Mesendoderm (in vitro differentiated cells): ENCODE measurements at places on chromosomes 6 and 20.
A peak's percentile ranks its signal among the peaks of the same experiment; 100 is the strongest.

GRCh38 chr20:62771396-62772102 lies 24.7 kb upstream of the MRGBP start:
- H3K27ac ChIP-seq = no peak overlapping the region
- no peak for DNase-seq
- H3K4me1 ChIP-seq = peaks cover 1% of the 10 kb centered on the region

DNA sequence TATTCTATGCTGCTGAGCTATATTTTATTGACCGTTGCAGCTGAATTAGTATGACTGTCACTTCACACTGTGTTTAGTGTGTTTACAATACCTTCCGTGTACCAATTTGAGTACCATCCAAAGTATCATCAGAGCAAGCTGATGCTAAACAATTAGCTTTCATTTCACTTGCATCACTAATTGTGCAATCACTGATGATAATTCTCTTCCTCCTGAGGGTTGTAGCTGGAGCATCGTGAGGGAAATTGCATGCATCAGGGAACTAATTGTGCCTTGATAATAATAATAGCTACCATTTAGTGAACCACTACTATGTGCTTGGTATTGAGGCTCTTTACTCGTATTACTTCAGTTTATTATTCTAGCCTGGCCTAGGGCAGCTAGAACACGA lies 384.8 kb upstream of the SOX4 start:
- no peaks in the 10 kb centered on the region for H3K36me3 ChIP-seq
- peaks cover 2% of the 10 kb centered on the region for H3K4me1 ChIP-seq
- H3K27ac ChIP-seq = no peak overlapping the region
- H3K4me3 ChIP-seq = no peak overlapping the region
- no peak for DNase-seq

DNA sequence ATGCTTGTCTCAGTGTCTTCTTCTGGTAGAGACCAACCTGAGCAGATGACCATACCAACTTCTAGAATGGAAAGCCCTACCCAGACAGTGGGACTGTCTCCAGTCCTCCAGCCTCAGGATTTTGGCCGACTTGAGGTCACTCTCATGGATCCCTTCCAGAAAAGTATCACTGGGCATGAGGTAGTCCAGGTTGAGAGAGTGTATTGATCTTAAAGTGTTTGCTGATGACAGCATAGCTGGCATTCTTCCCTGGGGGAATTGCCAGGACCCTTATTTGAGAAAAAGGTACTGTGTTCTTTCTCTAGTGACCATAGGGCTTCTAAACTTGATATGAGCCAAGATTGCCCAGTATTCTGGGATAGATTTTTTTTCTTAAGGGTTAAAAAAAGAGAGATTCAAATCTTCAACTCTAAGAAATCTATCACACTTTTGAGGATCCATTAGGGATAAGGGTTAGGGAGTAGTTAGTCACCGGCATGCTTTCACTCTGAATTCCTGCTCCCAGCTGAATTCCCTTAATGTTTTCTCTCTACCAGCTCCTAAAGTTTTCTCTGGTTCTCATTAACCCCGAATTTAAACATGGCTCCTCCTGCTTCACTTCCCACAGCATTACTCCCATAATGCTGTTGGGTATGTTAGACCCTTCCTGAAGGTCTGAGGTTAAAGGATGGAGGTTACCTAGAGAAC lies 73.6 kb upstream of the FLRT3 start:
- H3K4me1 ChIP-seq = peaks cover 5% of the 10 kb centered on the region
- H3K27ac ChIP-seq = no peak overlapping the region
- no peaks in the 10 kb centered on the region for H3K36me3 ChIP-seq
- no peak overlapping the region for H3K4me3 ChIP-seq
- no peak for DNase-seq

- no peaks in the 10 kb centered on the region for H3K27me3 ChIP-seq
- peak; percentile 95 for DNase-seq
- peaks cover 2% of the 10 kb centered on the region for H3K36me3 ChIP-seq
- no peak within 1 kb of the TSS for H3K27ac ChIP-seq
- H3K4me1 ChIP-seq = peaks cover 5% of the 10 kb centered on the region
These were observed at the start of gene RTEL1 for GRCh38 chr20:63657937-63658748. Gene RTEL1 (plus strand): TSS chr20:63658312. CDS start chr20:63659403, 1,091 bp downstream.

DNA sequence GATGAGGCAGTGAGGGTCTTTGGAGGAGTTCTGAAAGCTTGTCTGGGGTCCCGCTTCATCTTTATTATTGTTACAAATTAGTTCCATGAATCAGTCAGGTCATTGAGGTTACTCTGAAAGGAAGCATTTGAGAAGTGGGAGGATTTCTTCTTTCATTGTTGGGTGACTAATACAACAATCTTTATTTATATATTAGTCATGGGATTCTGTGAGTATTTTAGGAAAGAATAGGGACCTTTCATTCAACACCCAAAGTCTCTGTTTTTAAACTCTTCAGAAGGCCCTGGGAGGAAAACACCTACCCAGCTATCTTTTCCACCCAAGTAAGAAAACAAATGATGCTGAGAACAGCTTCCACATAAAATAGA lies 98.3 kb downstream of the SOD2 start:
- H3K36me3 ChIP-seq = no peaks in the 10 kb centered on the region
- no peaks in the 10 kb centered on the region for H3K27me3 ChIP-seq
- H3K4me1 ChIP-seq = no peaks in the 10 kb centered on the region
- no peak overlapping the region for H3K27ac ChIP-seq

DNA sequence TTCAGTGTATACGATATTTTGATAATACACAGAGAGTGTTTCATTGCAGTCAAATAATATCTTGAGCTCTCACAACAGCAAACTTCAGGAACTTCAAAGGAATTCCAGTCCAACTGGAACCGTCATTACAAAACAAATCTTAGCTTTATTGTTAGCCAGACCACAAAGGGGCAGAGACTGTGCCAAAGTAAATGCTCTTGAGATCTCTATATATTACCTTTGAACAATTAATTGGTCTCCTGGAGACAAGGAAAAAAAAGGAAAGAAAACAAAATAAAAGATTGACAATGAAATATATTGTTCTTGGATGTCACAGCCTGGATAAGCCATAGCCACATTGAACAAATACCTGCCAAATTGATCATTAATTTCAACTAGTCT lies 70.0 kb downstream of the FOXC1 start:
- H3K27ac ChIP-seq = no peak overlapping the region
- no peaks in the 10 kb centered on the region for H3K4me1 ChIP-seq
- H3K4me3 ChIP-seq = no peak overlapping the region
- no peaks in the 10 kb centered on the region for H3K36me3 ChIP-seq
- H3K27me3 ChIP-seq = no peaks in the 10 kb centered on the region
